ENCODE measurements at places on chromosomes 16 and 17. TPM values are rescaled to one million over a fixed set of nuclear protein-coding genes. Genes with fewer than 3 reads are reported as not detected.

GRCh38 chr16:27112093-27112811, 45.5 kb downstream of the C16orf82 start:
- H3K27me3 ChIP-seq: no peaks in the 10 kb centered on the region
- no peak for DNase-seq
- H3K36me3 ChIP-seq: no peaks in the 10 kb centered on the region
- no peak overlapping the region for H3K27ac ChIP-seq

DNA sequence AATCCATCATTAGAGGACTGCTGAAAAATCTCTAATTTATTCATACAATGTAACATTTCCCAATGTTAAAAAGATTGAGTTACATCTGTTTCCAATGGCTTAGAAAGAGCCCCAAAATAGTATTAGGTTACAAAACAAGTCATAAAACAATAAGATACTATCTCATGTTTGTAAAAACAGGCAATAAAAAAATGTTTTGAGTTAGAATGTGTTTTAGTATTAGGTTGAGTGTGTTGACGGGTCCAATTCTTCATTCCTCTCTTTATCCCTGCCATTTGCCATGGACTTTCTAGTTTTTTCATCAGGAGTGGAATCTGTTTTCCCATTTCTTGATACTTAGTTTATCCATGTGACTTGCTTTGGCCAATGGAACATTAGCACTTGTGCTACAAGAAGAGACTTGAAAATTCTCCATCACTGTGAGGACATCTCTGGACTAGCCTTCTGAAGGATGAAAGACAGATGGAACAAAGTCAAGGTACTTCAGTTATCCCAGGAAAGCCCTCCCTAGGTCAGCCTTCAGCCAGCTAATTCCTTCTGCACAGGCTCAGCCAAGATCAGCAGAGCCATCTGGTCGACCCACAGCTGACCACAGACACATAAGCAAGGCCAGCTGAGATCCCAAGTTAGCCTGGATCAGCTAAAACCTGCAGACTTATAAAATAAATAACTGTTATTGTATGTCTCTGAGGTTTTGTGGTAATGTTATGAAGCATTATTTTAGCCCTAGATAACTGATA, 83.3 kb downstream of the HS3ST3A1 start:
- peaks cover 20% of the 10 kb centered on the region for H3K36me3 ChIP-seq
- no peaks in the 10 kb centered on the region for H3K27me3 ChIP-seq
- DNase-seq: no peak
- peaks cover 14% of the 10 kb centered on the region for H3K4me1 ChIP-seq

DNA sequence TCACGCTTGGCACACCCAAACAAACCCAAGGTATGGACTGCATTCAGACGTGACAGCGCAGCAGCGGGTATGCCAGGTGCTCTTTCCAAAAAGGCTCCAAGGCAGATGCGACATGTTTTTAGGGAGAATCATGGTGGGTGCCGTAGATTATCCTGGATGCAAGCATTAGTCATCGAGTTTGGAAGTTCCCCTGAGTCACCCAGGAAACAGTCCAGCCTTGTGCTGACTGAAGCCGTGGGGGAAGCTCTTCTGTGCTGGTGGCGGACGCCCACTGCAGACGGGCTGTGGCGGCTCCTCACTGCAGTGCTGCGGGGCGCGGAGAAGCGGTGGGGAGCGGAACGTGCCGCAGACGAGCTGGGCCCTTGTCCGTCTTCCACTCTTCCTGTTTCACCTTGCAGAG, 13.9 kb downstream of the JPT2 start:
- no peak for DNase-seq
- peaks cover 34% of the 10 kb centered on the region for H3K36me3 ChIP-seq
- H3K4me3 ChIP-seq: no peak overlapping the region
- H3K27me3 ChIP-seq: no peaks in the 10 kb centered on the region
- no peak overlapping the region for H3K27ac ChIP-seq

GRCh38 chr17:27602721-27603420, 28.1 kb upstream of the LGALS9 start:
- no peaks in the 10 kb centered on the region for H3K36me3 ChIP-seq
- peak; percentile 86 for DNase-seq
- H3K27me3 ChIP-seq: no peaks in the 10 kb centered on the region
- H3K27ac ChIP-seq: no peak overlapping the region

Gene TBX21
- not detected for total RNA-seq

Gene TEX19
- total RNA-seq: 0.23 TPM
